ENCODE measurements at places on chromosomes 6 and 20. TPM values are rescaled to one million over a fixed set of nuclear protein-coding genes. Genes with fewer than 3 reads are reported as not detected.

DNA sequence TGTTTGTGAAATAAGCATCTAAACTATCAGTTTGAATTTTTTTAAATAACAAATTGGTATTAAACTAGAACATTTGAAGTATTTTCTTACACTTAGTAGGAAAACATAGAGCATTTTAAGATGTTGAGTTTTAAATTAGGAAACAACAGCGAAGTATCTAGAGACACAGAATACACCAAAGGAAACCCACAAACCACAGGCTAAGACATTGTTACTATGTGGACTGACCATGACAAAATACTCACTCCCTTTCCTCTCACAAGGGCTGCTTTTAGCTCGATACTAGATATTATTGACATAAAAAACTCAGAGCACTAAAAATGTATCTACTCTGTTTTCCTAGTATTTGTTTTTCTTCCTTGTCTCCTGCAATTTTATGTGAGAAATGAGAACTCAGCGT is 266.0 kb upstream of the CITED2 start:
- H3K27ac ChIP-seq = no peak overlapping the region
- no peaks in the 10 kb centered on the region for H3K27me3 ChIP-seq
- H3K36me3 ChIP-seq = no peaks in the 10 kb centered on the region
- DNase-seq = no peak
- H3K4me3 ChIP-seq = no peak overlapping the region

- no peaks in the 10 kb centered on the region for H3K4me1 ChIP-seq
- H3K27ac ChIP-seq = no peak overlapping the region
- DNase-seq = no peak
- H3K36me3 ChIP-seq = no peaks in the 10 kb centered on the region
These were observed 249.3 kb downstream of the TBX18 start for GRCh38 chr6:84515067-84515466.

WFDC5 gene
- not detected for total RNA-seq

SLC22A16 gene
- not detected for total RNA-seq

MUC21 gene
- total RNA-seq = not detected

GRCh38 chr6:79042088-79042798 is 35.8 kb downstream of the PHIP start:
- H3K27me3 ChIP-seq = no peaks in the 10 kb centered on the region
- H3K4me1 ChIP-seq = no peaks in the 10 kb centered on the region
- H3K27ac ChIP-seq = no peak overlapping the region
- no peak for DNase-seq
- H3K4me3 ChIP-seq = no peak overlapping the region
- H3K36me3 ChIP-seq = peaks cover 17% of the 10 kb centered on the region

BMP7 gene
- total RNA-seq = 7.0 TPM

DNA sequence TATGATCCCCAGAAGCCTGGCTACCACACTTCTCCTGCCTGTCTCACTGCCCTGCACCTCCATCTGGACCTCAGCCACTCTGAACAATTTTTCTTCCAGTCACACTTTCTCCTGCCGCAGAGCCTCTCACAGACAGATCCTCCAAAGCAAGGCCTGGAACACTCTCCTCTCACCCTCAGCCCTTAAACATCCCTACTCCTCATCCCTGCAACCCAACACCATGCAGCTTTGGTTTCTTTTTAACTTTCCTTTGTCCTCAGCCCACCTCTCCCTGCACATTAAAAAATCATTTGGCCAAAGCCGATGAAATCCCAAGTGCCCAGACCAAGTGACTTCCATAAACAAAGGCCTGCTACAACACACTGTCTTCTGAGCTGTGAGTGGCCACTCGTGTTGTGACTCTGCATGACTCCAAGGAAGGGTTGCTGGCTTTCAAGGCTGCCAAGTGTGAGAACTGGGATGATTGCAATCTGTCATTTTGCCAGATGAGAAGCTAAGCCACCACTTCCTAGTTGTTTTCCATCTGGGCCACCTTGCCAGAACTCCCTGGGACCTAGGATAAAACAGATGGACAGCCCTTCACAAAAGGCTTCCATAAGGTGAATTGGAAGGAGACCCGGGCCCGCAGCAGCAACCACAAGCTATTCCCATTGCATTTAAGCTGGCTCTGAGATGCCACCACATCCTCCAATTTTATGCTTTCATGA is 144.4 kb upstream of the SSTR4 start:
- no peak overlapping the region for H3K4me3 ChIP-seq
- H3K27ac ChIP-seq = no peak overlapping the region
- DNase-seq = no peak

FAM184A gene
- total RNA-seq = 2.4 TPM

RIPPLY2 gene
- total RNA-seq = not detected

SLC25A27 gene
- total RNA-seq = 10.7 TPM

DNA sequence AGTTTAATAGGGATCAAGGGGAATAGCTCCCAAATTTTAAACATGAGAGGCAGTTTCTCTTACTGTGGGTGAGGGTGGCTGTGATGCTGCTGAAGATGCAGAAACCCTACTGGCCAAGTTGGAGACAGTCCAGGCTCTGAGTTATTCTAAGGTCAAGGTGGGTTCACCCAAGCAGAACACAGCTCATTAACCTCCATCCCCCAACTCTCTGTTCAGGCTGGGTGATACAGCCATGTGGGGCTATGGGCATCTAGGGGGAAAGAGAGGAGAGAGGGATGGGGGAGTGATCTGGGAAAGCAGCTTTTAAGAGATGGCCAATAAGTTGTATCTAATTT is 18.9 kb upstream of the TRAM2 start:
- H3K4me1 ChIP-seq = peaks cover 19% of the 10 kb centered on the region
- H3K4me3 ChIP-seq = no peak overlapping the region
- H3K27me3 ChIP-seq = no peaks in the 10 kb centered on the region
- H3K36me3 ChIP-seq = no peaks in the 10 kb centered on the region
- no peak overlapping the region for H3K27ac ChIP-seq

GRCh38 chr6:11592294-11592906 is 54.9 kb downstream of the TMEM170B start:
- H3K27me3 ChIP-seq = no peaks in the 10 kb centered on the region
- H3K36me3 ChIP-seq = no peaks in the 10 kb centered on the region
- H3K4me3 ChIP-seq = no peak overlapping the region
- DNase-seq = no peak
- no peak overlapping the region for H3K27ac ChIP-seq

DNA sequence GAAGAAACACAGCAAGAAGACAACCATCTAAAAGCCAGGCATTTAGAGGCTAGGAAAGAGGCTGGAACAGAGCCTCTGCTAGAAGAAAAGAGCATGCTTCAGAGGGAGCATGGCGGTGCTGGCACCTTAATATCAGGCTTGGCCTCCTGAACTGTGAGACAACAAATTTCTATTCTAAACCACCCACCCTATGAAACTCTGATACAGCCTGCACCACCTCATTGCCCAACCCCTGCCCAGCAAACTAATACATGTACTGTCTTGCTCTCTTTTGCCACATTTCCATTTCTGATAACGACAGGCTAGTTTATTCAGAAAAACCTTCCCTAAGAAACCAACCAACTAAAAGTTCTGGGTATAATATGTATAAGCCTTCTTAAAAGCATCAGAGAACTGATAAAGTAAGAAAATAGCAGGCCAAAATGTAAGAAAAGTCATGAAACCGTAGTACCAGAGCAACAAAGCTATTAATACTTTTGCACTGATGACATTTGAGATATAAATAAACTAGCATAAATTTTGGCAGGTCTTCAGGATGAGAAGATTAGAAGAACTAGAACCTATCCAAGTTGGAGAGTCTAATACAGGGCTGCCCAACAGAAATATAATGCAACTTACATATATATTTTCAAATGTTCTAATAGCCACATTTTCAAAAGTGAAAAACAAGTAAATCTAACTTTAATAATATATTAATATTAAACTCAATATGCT is 184.7 kb upstream of the HSF2 start:
- H3K36me3 ChIP-seq = no peaks in the 10 kb centered on the region
- H3K4me1 ChIP-seq = no peaks in the 10 kb centered on the region
- no peaks in the 10 kb centered on the region for H3K27me3 ChIP-seq
- no peak for DNase-seq
- H3K27ac ChIP-seq = no peak overlapping the region
- H3K4me3 ChIP-seq = no peak overlapping the region

DNA sequence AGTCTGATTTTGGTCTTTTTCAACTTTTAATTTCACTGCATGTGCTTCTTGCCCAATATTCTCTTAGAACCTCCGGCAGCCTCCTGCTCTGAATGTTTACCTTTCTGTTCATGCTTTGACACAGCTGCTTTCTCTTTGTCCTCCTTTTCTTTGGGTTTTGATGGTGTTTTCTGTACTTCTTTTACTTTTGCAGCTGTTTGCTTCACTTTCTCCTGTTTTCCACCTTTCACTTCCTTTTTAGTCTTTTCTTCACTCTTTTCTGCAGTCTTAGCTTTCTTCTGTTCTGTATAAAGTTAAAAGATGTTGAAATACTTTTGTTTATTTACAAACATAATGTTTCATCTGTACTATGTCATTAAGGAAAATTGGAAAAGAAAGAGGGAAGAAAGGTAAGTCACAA is 133.1 kb downstream of the TRDN start:
- H3K4me3 ChIP-seq = no peak overlapping the region
- H3K4me1 ChIP-seq = no peaks in the 10 kb centered on the region
- H3K27me3 ChIP-seq = 0 out of 2 replicates have a peak, but pooled peaks cover 6% of the 10 kb centered on the region
- DNase-seq = no peak
